ENCODE measurements at places on chromosomes 2 and 18.

DNA sequence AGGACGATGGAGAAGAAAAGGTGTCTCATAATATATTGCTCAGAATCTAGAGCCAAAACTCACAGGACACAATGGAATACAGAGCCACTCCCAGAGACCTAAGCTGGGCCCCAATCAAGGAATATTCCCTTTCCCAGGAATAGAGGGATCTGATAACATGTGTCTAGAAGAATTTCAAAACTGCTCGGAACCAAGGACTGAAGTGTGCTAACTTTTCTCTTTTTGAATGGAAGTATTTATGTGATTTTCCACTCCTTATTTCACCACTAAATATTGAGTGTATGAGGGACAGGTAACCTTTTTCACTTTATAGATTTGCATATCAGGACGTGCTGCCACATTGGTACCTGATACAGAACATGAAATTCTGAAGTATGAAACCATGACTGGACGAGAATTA is 9.2 kb upstream of the C2orf69 start:
- no peak for DNase-seq

DNA sequence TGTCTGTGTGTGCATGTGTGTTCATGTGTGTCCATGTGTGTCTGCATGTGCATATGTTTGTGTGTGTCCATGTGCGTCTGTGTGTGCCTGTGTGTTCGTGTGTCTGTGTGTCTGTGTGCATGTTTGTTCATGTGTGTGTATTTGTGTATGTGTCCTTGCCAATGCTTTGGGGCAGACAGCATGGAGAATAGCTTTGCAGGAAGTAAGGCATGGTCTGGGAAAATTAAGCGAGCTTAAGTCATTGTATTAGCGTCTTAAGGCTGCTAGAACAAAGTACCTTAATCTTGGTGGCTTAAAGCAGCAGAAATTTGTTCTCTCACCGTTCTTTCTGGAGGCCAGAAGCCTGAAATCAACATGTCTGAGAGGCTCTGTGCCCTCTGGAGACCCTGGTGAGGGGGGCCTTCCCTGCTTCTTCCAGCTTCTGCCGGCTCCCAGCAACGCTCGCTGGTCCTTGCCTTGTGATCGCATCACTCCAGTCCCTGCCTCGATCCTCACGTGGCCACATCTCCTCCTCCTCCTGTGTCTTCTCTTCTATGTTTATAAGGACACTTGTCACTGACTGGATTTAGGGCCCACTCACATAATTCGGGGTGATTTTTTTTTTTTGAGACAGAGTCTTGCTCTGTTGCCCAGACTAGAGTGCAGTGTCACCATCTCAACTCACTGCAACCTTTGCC is 3.8 kb downstream of the NEU2 start:
- DNase-seq, result no peak

DNA sequence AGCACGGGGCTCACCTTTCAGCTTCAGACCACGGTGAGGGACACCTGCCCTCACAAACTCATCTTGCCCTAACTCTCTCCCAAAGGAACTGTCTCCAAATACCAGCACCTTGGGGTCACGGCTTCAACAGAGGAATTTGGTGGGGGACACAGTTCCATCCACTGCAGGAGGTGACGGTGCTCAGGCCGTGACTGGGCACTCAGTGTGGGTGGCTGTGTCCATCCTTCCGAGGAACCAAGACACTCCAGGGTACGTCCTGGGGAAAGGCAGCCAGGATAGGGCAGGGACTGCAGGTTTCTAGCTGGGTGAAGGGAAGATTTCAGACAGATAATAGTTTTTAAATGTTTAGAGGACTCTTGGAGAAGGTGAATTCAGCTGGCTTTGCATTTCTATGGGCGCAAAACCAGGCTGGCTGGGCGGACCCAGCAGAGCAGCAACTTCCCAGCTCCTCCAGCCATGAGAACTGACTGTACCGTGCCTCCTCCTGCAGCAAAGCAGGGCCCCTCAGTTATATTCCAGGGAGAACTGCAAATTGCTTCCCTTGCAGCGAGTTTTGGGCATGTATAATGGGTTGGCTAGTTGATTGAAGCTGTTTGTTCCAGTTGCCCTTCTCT is 23.9 kb upstream of the ALLC start:
- peak; percentile 3 for DNase-seq

DNA sequence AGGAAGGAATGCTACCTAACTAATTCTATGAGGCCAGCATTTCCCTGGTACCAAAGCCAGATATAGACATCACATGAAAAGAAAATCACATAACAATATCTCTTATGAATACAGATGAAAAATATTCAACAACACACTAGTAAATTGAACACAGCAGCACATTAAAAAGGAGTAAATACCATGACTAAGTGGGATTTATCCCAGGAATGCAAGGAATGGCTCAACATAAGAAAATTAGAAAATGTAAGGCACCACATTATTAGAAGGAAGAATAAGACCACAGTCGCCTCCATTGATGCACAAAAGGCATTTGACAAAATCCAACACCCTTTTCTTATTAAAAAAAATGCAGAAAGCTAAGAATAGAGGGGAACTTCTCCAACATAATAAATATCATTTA is 133.9 kb downstream of the TTC32 start:
- DNase-seq, result no peak

- no peak for DNase-seq
These were observed 106.1 kb downstream of the FAM210A start for GRCh38 chr18:13620206-13620672.

- DNase-seq, result no peak
These were observed 7.9 kb upstream of the KYNU start for GRCh38 chr2:142869461-142870106.

DNA sequence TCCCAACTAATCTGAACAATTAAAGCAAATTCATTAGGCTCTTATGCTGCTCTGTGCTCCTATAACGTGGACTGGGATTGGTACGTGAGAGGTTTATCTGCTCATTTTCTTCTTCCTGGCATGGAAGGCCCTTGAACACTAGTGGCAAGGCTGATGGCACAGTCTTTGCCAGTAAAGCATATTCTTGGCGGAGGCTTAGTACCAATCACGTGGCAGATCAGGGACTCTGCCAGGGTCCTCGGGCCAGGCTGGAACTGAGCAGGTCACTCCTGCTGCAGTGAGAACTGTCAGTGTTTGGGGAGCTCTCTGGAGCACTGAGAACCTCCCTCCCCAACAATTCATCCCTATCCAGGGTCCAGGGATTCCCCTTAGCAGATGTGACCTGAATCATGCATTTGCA is 3.7 kb upstream of the ALPK2 start:
- DNase-seq, result no peak

GRCh38 chr2:10366601-10367270 is 64.0 kb downstream of the HPCAL1 start:
- DNase-seq, result no peak

Data from activated CD8-positive, alpha-beta memory T cell treated with anti-CD3 and anti-CD28 coated beads, Interleukin-2, amount 50 U/mL, for 48 hours (primary cell).